ENCODE measurements at places on chromosomes 3 and 15. TPM values are rescaled to one million over a fixed set of nuclear protein-coding genes. Genes with fewer than 3 reads are reported as not detected.

The CFAP161 gene
- 0.26 TPM for total RNA-seq

The ZMYND10 gene
- 4.2 TPM for total RNA-seq

The PPP2R3A gene
- 32.2 TPM for total RNA-seq

The CLDND1 gene
- total RNA-seq, result 84.1 TPM

The NLGN1 gene
- total RNA-seq, result 28.4 TPM

The IL12A gene
- 7.4 TPM for total RNA-seq

The NR2E3 gene
- not detected for total RNA-seq

The GNAI2 gene
- 211 TPM for total RNA-seq

The GPR62 gene
- 0.11 TPM for total RNA-seq

The CFAP91 gene
- total RNA-seq, result 1.4 TPM

The STAC gene
- 0.13 TPM for total RNA-seq

The UACA gene
- 121 TPM for total RNA-seq

The CP gene
- 105 TPM for total RNA-seq

The PRSS50 gene
- total RNA-seq, result under 0.01 TPM

The PLSCR4 gene
- 38.6 TPM for total RNA-seq

The KBTBD13 gene
- not detected for total RNA-seq

The TICRR gene
- total RNA-seq, result 2.9 TPM

The HTR3E gene
- total RNA-seq, result not detected

The MAP6D1 gene
- total RNA-seq, result 1.3 TPM

The DAZL gene
- not detected for total RNA-seq

The OSBPL10 gene
- total RNA-seq, result 36.9 TPM

The TNFAIP8L3 gene
- total RNA-seq, result 3.0 TPM

The SH2D7 gene
- total RNA-seq, result not detected

The SEMA3B gene
- total RNA-seq, result 16.5 TPM

The ADGRG7 gene
- not detected for total RNA-seq

The TNK2 gene
- 5.5 TPM for total RNA-seq

The DYNLT2B gene
- 18.6 TPM for total RNA-seq

The EOMES gene
- total RNA-seq, result not detected

The CCR5 gene
- under 0.01 TPM for total RNA-seq

The XYLB gene
- total RNA-seq, result 9.1 TPM

The TMEM40 gene
- total RNA-seq, result not detected

The MNS1 gene
- 2.7 TPM for total RNA-seq

The GABRB3 gene
- 2.7 TPM for total RNA-seq

The IL5RA gene
- total RNA-seq, result not detected

The FAM107A gene
- total RNA-seq, result 0.13 TPM

The ITIH1 gene
- total RNA-seq, result not detected

The LRTM1 gene
- total RNA-seq, result not detected

The GALNT15 gene
- total RNA-seq, result 26.9 TPM

The TM4SF18 gene
- total RNA-seq, result 0.86 TPM

The SPATA12 gene
- total RNA-seq, result not detected

The IL16 gene
- total RNA-seq, result 12.1 TPM

The CMTM8 gene
- total RNA-seq, result 0.26 TPM

Data from articular chondrocyte of knee joint (primary cell).